Suprapubic skin (tissue), 4 donors: ENCODE measurements at places on chromosomes 13 and 19. TPM values are rescaled to one million over a fixed set of nuclear protein-coding genes. Genes with fewer than 3 reads are reported as not detected.

DNA sequence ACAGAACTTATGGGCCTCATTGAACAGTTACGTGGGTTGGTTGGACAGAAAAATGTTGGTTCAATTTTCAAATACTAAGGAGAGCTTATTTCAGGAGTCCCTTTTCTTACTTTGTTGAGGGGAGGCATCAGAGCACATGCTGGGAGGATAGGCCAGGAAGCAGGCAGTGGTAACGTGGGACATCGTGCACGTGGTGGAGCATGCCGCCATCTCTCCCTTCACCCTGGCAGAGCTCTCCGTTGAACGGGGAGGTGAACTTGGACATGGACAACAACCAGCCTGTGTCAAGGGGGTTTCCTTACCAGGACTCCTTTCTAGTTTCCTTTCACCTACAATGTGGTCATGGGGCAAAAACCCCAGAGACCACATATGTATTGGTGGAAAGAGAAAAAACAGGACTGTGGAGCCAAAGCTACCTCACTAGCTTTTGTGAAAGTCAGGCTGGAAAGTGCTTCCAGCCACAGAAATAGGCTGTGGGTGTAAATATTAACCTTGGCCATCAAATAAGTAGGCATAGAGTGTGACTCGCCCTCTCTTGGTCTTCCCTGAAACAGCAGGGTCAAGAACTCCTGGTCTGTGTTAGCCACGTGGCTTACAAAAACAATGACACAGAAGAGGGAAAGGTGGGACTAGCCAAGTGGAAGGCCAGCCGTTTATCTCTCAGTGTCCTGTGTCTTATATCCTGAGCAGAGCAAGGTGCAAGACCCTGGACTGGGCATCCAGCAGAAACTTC is 14.4 kb downstream of the MICOS13 start:
- no peaks in the 10 kb centered on the region for H3K4me1 ChIP-seq
- no peaks in the 10 kb centered on the region for H3K27me3 ChIP-seq
- peaks cover 93% of the 10 kb centered on the region for H3K36me3 ChIP-seq
- no peak overlapping the region for H3K4me3 ChIP-seq
- no peak for DNase-seq

- no peak overlapping the region for H3K4me3 ChIP-seq
- DNase-seq = no peak
- H3K27ac ChIP-seq = no peak overlapping the region
Observed at GRCh38 chr13:54750521-54750920, 1721.9 kb downstream of the OLFM4 start.

- H3K27ac ChIP-seq = no peak overlapping the region
- DNase-seq = no peak
- no peaks in the 10 kb centered on the region for H3K27me3 ChIP-seq
- no peaks in the 10 kb centered on the region for H3K36me3 ChIP-seq
- no peak overlapping the region for H3K4me3 ChIP-seq
Observed at GRCh38 chr19:43078311-43078710, 4.2 kb downstream of the PSG2 start.

DNA sequence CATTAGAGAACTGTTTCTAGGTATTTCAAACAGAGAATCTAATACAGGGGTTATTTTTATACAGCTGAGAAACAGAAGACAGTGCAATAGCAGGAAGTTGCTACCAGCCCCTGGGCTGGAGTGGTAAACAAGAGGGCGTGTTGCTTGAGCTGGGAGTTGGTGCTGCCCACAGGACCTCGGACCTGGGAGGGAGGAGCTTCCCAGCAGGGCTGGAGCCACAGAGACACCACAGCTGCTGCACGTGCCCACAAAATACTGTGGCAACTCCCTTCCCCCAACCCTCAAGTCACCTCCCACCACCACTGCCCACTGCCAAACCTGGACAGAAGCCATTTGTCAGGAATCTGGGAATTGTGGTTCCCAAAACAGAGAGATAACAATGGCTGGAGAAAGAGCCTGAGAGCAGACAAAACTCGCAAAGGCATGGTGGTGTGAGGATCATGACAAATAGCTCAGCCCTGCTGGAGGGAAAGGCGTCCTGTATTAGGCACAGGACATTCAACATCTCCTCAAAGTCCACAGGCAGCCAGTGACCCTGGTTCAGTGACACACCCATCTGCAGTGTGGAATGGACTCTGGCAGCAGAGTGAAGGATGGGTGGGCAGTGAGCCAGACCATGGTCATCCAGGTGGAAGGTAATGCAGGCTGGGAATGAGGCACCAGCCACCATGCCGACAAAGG is 57.2 kb downstream of the SPATA13 start:
- no peak overlapping the region for H3K4me3 ChIP-seq
- no peaks in the 10 kb centered on the region for H3K36me3 ChIP-seq
- peaks cover 17% of the 10 kb centered on the region for H3K4me1 ChIP-seq

DNA sequence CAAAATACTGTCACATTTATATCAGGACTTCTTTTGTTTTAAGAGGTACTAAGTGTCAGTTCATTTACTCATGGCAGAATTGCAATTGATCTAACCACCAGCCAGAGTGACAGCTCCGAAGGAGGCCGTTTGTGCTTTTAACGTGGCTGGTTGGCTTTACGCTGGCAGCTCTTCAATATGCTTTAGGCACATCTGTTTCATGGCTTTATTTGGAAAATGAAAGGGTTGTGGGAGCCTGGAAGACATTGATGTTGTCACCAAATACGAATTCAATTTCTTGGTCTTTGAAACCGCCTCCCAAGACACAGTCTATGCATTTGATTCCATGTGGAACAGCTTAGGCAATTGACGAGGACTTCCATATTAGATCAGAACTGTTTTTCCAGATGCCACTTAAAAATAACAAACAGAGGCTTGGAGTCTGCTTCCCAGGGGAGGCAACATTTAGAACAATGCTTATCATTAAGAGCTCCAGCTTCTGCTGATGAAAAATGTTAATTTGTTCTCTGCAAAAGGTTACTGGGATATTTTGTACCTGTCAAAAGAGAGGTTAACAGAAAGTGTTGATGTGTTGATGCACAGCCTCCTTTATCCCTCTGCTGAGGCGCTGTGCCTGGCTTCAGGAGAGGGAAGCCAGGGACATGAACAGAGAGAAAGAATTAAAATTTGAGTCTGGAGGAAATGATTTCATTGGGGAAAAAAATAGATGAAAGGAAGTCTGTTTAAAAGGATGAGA is 64.0 kb upstream of the TNFRSF19 start:
- H3K4me3 ChIP-seq = no peak overlapping the region
- no peaks in the 10 kb centered on the region for H3K27me3 ChIP-seq
- peak overlapping the region; percentile 60 for H3K27ac ChIP-seq
- peaks cover 52% of the 10 kb centered on the region for H3K4me1 ChIP-seq
- no peak for DNase-seq

DNA sequence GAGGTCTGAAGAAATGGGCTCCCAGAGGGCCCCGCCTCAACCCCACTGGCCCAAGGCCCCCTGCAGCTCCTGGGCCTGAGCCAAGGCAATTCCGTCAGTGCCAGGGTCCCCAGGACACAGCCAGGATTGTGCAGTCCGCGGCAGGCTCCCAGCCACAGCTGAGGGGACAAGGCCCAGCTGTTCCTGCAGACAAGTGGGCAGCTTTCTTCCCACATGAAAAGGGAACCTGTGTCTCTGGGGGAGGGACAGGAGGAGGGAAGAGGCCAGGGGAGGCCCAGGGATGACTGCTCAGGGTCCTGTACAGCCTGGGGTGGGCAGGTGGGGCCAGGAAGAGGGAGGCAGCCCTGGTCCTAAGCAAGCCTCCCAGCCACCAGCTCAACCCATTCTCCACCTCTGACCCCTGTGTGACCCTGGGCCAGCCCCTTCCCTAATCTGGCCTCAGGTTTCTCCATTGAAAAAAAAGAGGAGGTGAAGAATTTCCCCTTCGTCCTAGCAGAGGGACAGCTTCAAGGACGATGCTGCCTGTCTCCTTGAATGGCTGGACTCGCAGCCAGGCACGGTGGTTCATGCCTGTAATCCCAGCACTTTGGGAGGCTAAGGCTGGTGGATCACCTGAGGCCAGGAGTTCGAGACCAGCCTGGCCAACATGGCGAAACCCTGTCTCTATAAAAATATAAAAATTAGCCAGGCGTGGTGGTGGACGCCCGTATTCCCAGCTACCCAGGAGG is 20.5 kb upstream of the VSTM2B start:
- H3K36me3 ChIP-seq = no peaks in the 10 kb centered on the region
- peaks cover 8% of the 10 kb centered on the region for H3K4me1 ChIP-seq
- H3K27ac ChIP-seq = no peak overlapping the region
- H3K4me3 ChIP-seq = no peak overlapping the region
- no peak for DNase-seq

- no peaks in the 10 kb centered on the region for H3K4me1 ChIP-seq
- H3K4me3 ChIP-seq = no peak overlapping the region
- H3K36me3 ChIP-seq = no peaks in the 10 kb centered on the region
- DNase-seq = no peak
- no peaks in the 10 kb centered on the region for H3K27me3 ChIP-seq
- H3K27ac ChIP-seq = no peak overlapping the region
Observed at GRCh38 chr13:73876323-73876722, 257.9 kb downstream of the KLF12 start.

The NLRP7 gene
- total RNA-seq = not detected

DNA sequence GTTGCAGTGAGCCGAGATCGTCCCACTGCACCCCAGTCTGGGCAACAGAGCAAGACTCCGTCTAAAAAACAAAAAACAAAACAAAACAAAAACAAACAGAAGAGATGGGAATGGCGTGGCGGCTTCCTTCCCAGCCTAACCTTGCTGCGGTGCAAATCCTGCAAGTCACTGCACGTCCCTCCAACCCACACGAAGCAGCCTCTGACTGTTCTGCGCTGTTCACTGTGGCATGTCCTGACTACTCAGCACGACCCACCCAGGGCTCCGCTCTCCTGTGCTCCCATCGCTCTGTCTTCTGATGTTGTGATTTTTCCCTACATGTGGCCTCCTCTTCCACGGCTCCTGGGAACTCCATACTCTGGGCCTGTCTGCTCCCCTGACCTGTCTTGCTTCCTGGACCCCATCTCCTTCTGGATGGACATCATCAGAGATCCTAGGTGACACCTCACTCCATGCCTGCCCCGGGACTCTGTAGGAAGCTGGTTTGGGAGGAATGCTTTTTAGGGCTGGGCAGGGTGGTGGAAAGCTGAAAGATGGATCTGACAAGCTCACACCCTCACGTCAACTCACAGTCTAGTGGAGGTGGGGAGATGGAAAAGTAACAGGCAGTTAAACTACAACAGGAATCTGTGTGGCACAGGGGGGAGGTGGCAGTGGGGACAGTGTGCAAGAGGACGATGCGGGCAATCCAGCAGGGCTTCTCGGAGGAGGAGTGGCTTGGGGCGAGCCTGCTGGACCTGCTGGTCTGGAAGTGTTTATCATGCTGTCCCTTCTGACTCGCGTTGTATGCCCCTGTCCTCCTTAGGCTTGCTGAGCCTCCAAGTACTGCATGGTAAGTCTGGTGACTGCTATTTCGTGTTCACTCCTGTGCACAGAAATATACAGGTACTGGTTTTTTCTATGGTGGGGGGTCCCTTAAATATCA is 18.8 kb downstream of the ZSCAN5A start:
- H3K27me3 ChIP-seq = no peaks in the 10 kb centered on the region
- H3K4me1 ChIP-seq = peaks cover 25% of the 10 kb centered on the region
- H3K27ac ChIP-seq = peak overlapping the region; percentile 76
- peak overlapping the region; percentile 32 for H3K4me3 ChIP-seq
- H3K36me3 ChIP-seq = peaks cover 8% of the 10 kb centered on the region

- no peak overlapping the region for H3K27ac ChIP-seq
- H3K4me1 ChIP-seq = no peaks in the 10 kb centered on the region
- DNase-seq = no peak
- H3K4me3 ChIP-seq = no peak overlapping the region
Observed at GRCh38 chr13:79805317-79805716, 324.4 kb downstream of the NDFIP2 start.

The JSRP1 gene
- total RNA-seq = not detected

The LNX2 gene
- total RNA-seq = 13.8 TPM

The TEX26 gene
- total RNA-seq = not detected

- H3K4me3 ChIP-seq = no peak overlapping the region
- peaks cover 30% of the 10 kb centered on the region for H3K4me1 ChIP-seq
- no peak overlapping the region for H3K27ac ChIP-seq
Observed at GRCh38 chr19:11416346-11417052, 2.6 kb downstream of the RGL3 start.

GRCh38 chr13:41833201-41833600 is 127.7 kb downstream of the VWA8 start:
- H3K27me3 ChIP-seq = no peaks in the 10 kb centered on the region
- H3K4me3 ChIP-seq = no peak overlapping the region
- no peak overlapping the region for H3K27ac ChIP-seq
- H3K36me3 ChIP-seq = peaks cover 14% of the 10 kb centered on the region
- no peak for DNase-seq

GRCh38 chr13:46057256-46058015 is 4.9 kb upstream of the ZC3H13 start:
- H3K36me3 ChIP-seq = no peaks in the 10 kb centered on the region
- no peak overlapping the region for H3K27ac ChIP-seq
- peaks cover 5% of the 10 kb centered on the region for H3K27me3 ChIP-seq
- H3K4me3 ChIP-seq = no peak overlapping the region

DNA sequence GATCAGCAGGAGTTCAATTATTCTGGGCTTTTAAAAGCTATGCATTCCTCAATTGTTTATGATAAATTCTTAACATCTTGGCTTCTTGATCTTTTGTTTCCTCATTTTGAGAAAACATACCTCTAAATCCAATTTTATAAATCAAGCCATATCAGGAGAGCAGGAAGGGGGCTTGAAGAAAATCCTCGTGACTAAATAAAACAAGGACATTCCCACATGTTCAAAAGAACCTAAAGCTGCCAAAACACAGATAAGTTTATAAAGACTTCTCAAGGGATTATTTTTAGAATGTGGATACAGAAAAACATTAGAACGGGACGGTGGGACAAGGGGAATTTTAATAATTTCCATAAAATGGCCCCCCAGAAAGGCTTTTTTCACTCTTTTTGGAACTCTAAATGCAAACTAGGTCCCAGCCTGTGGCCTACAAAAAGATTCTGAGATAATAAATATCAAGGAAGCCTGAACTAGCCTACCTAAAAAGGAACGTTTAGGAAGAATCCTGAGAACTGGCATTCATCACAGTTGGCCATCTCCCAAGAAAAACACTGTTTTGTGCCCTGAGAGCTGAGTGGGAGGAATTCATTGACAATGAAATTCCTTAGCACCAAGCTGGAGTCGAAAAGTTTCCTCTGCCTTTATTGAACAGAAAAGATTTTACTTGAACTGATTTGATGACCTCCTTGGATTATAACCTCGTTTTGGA is 30.1 kb downstream of the ZAR1L start:
- no peaks in the 10 kb centered on the region for H3K27me3 ChIP-seq
- H3K36me3 ChIP-seq = peaks cover 3% of the 10 kb centered on the region
- peak overlapping the region; percentile 25 for H3K27ac ChIP-seq
- H3K4me3 ChIP-seq = no peak overlapping the region
- H3K4me1 ChIP-seq = peaks cover 8% of the 10 kb centered on the region

The GJA3 gene
- 0.25 TPM for total RNA-seq
